ENCODE measurements at places on chromosomes 7 and 10. TPM values are rescaled to one million over a fixed set of nuclear protein-coding genes. Genes with fewer than 3 reads are reported as not detected.

GRCh38 chr7:45872116-45873034 is 507 bp downstream of the CCDC201 start:
- peak; percentile 15 for DNase-seq

DNA sequence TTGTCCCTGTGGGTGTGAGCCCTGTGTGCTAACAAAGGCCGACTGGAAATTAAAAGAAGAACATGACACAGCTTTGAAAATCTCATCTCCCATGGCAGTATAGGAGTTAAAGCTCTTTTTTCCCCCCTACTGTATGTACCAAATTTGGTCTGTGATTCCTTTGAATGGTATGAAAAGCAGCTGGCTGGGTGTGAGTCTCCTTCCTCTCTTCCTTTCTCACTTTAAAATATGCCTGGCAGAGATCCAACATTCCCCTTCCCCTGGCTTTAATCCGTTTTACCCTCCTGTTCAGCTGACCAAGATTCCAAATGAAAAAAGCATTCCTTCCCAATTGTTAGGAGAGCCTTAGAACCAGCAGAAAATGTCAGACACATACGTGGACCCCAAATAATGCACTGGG is 225.0 kb upstream of the CELF2 start:
- peak; percentile 81 for DNase-seq

The SLC39A12 gene
- not detected for total RNA-seq

- DNase-seq: no peak
Measured at GRCh38 chr7:101555921-101556275, 73.2 kb downstream of the MYL10 start.

The CALHM1 gene
- not detected for total RNA-seq

DNA sequence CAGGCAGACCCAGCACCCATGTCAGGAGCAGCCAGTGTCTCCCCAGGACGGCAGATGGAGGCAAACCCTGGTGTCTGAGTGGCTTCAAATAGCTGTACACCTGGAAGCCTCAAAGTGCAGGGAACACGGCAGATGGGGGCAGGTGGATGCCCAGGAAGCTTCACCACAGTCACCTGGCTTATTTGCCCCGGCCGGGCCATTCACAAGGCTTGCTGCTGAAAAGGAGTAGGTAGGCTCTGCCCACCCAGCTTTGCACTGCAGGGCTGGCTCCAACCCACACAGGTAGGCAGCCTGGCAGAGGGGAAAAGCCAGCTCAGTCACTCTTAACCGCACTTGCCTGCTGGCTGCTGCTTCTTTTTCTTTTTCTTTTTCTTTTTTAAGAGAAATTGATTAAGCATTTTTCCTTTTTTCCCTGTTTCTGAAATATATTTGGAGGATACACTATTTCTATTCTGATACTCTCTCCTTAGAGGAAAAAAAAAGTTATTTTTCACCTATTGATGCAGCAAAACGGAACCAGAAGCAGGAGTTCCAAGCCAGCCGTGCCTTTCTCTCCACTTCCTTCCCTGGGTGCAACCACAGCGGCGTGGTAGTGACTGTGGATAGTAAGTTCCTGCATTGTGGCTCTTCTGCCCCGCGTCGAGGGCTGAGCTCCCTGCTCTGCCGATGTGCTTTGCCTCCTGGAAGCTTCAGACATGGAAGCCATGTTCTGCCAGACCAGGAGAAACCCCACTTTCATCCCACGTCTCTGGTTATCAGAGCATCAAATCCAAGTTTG is 118.3 kb downstream of the KLF6 start:
- no peak for DNase-seq

The NEURL1 gene
- 1.1 TPM for total RNA-seq

The IGF2BP3 gene
- total RNA-seq: 4.6 TPM

The ADAM12 gene
- 1.8 TPM for total RNA-seq

DNA sequence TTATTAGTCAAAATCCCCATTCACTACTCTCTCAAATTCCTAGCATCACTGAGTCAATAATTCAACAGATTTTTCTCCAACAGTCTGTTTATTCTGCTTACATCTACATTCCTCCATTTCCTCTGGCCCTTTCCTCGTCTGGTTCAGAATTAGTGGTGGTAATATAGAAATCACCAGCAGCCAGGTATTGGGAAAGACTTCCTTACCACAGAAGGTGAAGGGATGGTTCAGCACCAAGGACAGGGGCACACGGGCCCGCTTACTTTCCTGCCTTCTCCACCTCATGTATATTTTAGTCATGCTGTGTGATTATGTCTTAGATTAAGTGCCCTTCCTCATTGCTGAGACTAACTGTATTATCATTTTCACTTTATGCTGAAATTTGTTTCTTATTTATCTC is 70.4 kb upstream of the APBB1IP start:
- peak; percentile 33 for DNase-seq

- peak; percentile 64 for DNase-seq
Measured at GRCh38 chr10:62019685-62020359, 118.3 kb downstream of the ARID5B start.

DNA sequence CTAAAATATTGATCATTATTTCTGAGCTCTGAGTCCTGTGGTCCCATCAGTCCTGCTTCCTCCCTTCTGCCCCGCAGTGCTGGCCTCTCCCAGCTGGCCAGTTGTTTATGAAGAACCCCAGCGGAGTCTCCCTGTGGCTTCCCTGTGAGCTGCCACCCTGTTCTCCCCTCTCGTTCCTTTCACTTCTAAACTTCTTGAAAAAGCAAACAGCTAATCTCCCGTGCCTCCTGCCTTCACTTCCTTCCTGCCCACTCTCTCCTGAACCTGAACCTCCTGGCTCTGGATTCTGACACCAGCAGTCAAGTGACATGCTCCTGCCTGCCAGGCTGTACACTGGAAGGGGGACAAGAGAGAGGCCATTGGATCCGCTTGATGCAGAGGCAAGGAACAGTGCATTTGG is 63.7 kb upstream of the ZPBP start:
- no peak for DNase-seq

DNA sequence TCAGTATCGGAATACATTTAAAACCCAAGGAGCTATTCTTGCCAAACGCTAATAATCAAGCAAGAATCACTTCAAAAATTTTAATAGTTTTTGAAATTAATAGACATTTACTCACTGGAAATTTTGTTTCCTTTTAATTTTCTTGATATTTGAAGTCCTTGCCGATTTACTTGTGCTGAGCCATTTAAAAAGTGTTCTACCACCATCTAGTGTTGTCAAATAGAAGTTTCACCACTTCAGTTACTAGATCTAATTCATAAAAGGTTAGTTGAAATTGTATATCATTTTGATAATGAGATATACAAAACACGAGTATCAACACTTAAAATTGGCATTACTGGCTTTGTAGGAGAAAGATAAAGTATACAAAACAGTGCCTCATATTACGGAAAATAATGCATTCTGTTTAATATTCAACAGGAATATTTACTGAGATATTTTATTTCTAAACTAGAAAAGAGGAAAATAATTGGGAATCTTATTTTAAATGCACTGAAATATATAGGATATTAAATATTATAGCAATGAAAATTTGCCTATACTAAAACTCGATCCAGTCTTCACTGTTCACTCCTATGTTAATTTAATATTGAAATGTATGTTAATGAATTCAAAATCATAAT is 664.8 kb upstream of the SEMA3D start:
- peak; percentile 52 for DNase-seq

DNA sequence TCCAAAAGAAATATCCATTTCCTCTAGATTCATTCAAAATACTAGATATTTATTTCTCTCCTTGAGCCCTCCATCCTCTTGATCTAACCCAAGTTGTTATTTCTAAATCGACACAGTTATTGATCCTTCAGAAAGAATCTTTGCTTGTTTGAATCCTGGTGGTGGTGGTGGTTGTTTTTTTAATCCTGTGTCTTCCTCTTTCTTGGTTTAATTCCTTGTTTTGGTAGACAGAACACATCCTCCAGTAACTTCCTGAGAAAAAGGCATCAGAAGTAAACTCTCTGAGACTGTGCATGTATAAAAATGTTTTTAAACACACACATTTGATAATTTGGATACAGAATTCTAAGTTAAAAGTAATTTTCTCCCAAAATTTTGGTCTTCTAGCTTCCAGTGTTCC is 49.9 kb downstream of the SIRT1 start:
- DNase-seq: no peak

GRCh38 chr10:46310851-46311250 is 24.1 kb downstream of the ANTXRL start:
- DNase-seq: no peak

GRCh38 chr10:106296750-106297392 is 867.6 kb downstream of the SORCS1 start:
- no peak for DNase-seq

GRCh38 chr10:36638462-36639155 is 486.8 kb upstream of the ANKRD30A start:
- DNase-seq: no peak

DNA sequence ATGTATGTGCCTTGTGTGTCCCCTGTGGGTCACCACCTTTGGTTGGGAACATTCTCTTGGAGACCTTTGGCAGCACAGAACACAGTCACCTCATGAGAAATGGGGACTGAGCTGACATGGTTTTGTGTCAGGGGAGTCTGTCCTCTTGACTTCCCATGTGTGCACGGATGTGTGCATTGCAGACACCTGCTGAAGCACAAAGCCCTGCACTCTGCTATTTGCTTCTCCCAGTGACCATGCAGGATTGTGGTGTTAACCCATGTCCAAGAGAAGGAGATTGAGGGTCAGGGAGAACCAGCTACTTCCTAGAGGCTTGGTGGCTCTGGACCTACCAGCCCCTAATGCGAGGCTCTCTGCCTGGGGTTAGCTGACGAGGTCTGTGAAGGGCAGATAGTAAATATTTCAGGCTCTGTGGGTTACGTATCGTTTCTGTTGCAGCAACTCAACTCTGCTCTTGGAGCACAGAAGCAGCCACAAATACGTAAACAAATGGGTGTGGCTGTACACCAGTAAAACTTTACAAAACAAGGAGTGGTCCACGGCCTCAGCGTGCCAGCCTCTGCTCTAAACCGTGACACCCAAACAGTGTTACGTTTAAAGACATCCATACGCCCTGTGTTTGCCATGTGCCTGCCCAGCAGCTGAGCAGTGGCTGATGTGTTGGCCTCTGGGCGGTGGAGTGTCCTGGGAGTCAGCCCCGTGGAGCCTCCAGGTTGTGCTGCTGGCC is 51.7 kb downstream of the ADCY1 start:
- DNase-seq: no peak

All from bronchial epithelial cell (primary cell).